ENCODE measurements at places on chromosomes 1 and 21.

- H3K4me1 ChIP-seq: no peaks in the 10 kb centered on the region
- H3K27me3 ChIP-seq: peaks cover 7% of the 10 kb centered on the region
- no peak overlapping the region for H3K27ac ChIP-seq
- no peak for DNase-seq
- no peaks in the 10 kb centered on the region for H3K36me3 ChIP-seq
- no peak overlapping the region for H3K4me3 ChIP-seq
Observed at GRCh38 chr1:55530749-55531478, 315.8 kb upstream of the USP24 start.

- no peak overlapping the region for H3K27ac ChIP-seq
- no peak overlapping the region for H3K4me3 ChIP-seq
- H3K27me3 ChIP-seq: peaks cover 42% of the 10 kb centered on the region
- no peaks in the 10 kb centered on the region for H3K36me3 ChIP-seq
Observed at GRCh38 chr1:16145030-16145661, 10.7 kb downstream of the EPHA2 start.

GRCh38 chr1:231571904-231572303 is 43.4 kb downstream of the TSNAX start:
- no peaks in the 10 kb centered on the region for H3K27me3 ChIP-seq
- no peak overlapping the region for H3K4me3 ChIP-seq
- DNase-seq: no peak
- no peak overlapping the region for H3K27ac ChIP-seq
- no peaks in the 10 kb centered on the region for H3K4me1 ChIP-seq
- peaks cover 12% of the 10 kb centered on the region for H3K36me3 ChIP-seq

DNA sequence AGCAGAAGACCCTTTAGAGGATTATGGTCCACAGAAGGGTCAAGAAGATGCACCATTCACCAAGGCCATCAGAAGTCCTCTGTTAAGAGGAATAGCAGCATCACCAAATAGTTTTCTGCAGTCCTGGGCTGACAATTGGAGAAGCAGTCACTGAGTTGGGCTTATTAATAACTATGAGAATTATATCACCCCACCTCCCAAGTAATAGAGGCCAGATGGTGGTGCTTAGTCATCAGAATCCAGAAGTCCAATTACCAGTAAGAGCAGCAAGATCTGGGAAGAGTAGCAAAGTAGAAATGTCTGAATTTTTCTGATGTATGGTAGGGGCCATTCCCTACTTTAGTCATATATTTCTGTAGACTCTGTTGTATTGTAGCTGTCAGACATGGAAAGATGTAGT is 6.1 kb upstream of the PSMA5 start:
- H3K27me3 ChIP-seq: peaks cover 14% of the 10 kb centered on the region
- peaks cover 17% of the 10 kb centered on the region for H3K36me3 ChIP-seq
- no peak for DNase-seq
- no peak overlapping the region for H3K4me3 ChIP-seq
- H3K4me1 ChIP-seq: peaks cover 3% of the 10 kb centered on the region

- no peak for DNase-seq
- H3K27me3 ChIP-seq: no peaks in the 10 kb centered on the region
- no peak overlapping the region for H3K4me3 ChIP-seq
- H3K4me1 ChIP-seq: peaks cover 32% of the 10 kb centered on the region
Observed at GRCh38 chr1:225926551-225927113, 2.6 kb upstream of the PYCR2 start.

DNA sequence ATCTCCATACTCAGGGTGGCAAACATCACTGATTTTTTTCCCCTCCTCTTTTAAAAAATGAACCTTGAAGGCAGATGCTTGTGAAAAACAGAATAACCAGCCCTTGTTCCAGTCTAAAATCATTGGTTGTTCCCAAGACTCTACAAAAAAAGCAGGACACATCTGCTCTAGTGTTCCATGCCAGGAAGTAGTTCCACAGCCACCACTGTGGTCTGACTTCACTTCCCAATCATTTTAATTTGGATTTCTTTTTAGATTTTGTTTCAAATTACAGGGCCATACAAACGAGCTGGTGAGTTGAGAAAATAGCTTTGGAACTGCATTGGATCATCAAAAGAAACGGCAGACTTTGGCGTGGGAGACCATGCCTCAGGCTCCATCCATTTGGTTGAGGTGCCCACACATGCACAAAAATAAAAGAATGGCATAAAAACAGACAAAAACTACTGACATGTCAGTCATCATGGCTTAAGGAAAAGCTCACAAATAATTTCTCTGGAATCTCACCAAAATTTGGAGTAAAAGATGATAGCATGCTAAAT is 210.0 kb downstream of the GABPA start:
- H3K27ac ChIP-seq: no peak overlapping the region
- H3K4me3 ChIP-seq: no peak overlapping the region
- no peaks in the 10 kb centered on the region for H3K27me3 ChIP-seq
- DNase-seq: no peak

DNA sequence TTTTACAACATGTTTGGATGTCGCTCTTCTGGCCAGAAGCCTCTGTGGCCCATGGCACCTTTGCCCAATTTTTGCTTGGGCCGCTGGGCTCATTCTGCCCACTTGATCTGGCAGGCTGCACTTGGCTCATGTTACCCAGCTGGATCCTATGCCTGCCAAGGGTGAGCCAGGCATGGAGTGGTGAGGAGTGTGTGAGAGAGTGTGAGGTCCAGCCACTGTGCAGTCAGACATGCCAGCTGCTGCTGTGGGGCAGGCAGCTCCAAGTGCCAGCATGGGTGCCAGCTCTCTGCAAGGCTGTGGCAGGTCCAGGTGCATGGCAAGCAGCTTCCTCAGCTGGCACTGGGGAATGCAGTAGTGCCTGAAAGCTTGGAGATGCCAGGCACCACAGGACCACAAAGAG is 71.0 kb downstream of the EBNA1BP2 start:
- peaks cover 19% of the 10 kb centered on the region for H3K27me3 ChIP-seq
- H3K27ac ChIP-seq: no peak overlapping the region
- no peak overlapping the region for H3K4me3 ChIP-seq
- H3K36me3 ChIP-seq: peaks cover 5% of the 10 kb centered on the region
- DNase-seq: no peak

DNA sequence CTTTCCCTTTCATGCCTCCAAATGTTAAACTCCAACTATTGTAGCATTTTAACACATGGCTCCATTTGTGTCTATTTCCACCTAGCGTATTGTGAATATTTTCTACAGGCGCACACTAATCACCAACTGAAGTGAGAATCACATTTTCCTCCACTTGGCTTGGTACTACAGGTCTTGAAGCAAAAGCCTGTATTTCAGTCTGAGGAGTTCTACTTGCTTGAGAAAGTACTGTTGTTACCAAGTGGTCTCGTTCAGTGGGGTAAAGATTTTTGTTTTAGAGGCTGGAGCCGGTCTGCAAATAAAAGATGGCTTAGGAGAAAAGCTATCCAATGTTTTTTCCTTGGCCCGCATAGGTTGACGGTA is 550 bp upstream of the PTBP2 start:
- H3K36me3 ChIP-seq: peaks cover 3% of the 10 kb centered on the region
- H3K27me3 ChIP-seq: no peaks in the 10 kb centered on the region
- peak overlapping the region; percentile 96 for H3K4me3 ChIP-seq
- peaks cover 11% of the 10 kb centered on the region for H3K4me1 ChIP-seq

DNA sequence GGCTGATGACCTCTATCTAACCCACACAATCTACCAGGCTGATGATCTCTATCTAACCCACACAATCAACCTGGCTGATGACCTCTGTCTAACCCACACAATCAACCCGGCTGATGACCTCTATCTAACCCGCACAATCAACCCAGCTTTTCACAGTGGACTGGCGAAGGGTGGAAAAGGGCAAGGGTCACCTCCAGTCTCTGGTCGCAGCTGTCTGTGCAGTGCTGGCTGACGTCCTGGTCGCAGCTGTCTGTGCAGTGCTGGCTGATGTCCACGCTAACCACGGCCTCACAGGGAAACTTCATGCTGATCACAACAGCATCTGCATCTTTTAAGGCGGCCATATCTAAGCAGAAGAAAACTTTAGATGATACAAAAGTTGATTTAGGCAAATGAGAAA is 12.2 kb upstream of the CCDC27 start:
- no peak overlapping the region for H3K27ac ChIP-seq
- DNase-seq: no peak
- H3K36me3 ChIP-seq: peaks cover 17% of the 10 kb centered on the region

DNA sequence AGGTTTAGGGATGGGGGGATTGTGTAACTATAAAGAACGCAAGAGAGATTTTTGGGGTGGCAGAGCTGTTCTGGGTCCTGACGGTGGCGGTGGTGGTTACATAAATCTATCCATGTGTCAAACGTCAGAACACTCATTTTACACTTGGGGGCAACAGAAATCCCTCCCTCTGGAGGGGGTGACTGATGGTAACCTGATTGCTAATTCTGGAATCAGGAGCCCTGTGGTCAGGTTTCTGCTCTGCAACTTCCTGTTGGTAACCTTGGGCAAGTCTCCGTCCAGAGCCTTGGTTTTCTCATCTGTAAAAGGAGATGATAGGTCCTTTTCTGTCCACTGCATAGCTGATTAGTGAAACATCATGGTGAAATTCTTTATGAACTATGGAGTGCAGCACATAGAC is 40.9 kb downstream of the ALPL start:
- no peak for DNase-seq
- no peak overlapping the region for H3K27ac ChIP-seq
- no peaks in the 10 kb centered on the region for H3K36me3 ChIP-seq
- peaks cover 6% of the 10 kb centered on the region for H3K4me1 ChIP-seq
- H3K4me3 ChIP-seq: no peak overlapping the region

DNA sequence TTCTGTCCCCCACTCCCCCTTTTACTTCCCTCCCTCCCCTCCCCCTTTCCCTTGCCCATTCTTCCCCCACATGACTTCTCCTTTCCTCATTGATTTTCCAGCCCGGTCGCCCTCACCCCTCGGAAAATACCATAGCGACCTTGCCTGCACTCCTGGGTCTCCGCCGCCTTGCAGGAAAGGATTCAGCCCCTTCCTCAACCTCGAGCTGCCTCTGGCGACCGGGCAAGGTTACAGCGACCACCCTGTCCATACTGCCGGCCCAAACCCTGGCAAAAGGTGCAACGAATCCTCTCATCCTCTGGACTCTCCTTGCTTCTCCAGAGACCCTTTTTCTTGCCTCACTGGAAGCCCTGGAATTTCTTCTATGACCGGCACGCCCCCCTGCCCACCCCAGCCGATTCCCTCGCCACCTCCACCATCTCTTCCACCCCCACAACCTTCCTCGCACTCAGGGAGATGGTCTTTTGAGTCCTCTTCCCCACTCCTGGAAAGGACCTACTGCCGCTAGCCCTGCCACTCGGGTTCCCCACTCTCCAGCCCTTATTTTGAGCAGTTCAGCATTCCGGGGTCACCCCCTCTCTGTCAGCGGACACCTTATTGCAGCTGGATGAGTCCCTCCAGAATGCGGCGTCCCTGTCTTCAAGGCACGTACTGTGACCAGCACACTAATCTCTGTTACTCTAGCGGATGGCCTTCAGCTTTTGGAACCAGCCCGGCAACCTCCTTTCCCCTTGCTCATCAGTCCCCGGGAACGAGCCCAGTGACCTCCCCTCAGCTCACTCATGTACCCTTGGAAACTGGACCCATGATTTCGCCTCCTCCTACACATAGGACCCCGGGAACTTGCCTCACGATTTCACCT is 846 bp downstream of the NSUN4 start:
- H3K4me1 ChIP-seq: peaks cover 43% of the 10 kb centered on the region
- peak overlapping the region; percentile 99 for H3K27ac ChIP-seq
- H3K27me3 ChIP-seq: no peaks in the 10 kb centered on the region
- no peak for DNase-seq

DNA sequence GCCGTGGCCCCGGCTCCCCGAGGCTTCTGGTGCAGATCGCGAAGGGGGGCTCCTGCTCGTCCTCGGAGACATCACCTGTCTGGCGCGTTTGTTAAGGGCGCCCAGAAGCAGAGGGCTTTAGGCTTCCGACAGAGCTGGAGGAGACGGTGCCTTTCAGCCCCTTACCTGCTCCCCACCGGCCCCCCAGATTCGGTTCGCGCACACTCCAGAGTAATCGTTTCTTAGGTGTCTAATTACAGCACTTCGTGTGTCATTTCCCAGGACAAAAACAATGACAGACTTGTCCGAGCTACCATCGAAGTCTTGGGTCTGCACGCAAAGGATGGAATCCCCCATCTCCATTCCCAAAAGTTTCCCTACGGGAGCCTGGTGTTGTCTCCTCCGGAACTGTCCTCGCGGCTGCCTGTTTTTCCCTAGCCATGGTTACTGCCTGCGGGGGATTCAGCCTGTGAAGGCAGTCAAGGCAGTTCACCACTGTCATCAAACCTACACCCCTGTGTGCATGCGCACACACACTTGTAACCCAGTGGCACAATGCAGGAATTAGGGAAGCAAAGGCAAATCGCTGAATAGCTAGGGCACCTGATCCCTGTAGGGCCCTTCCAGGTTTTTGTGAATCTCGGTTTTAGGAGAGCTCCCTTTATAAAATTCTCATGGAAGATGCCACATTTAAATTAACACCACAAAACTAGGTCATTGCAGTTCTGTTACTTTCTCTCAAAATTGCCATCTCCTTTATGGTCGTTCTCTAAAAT is 738 bp upstream of the CDC42BPA start:
- no peaks in the 10 kb centered on the region for H3K36me3 ChIP-seq
- peak overlapping the region; percentile 86 for H3K4me3 ChIP-seq
- H3K27me3 ChIP-seq: peaks cover 41% of the 10 kb centered on the region
- DNase-seq: no peak
- no peak overlapping the region for H3K27ac ChIP-seq

DNA sequence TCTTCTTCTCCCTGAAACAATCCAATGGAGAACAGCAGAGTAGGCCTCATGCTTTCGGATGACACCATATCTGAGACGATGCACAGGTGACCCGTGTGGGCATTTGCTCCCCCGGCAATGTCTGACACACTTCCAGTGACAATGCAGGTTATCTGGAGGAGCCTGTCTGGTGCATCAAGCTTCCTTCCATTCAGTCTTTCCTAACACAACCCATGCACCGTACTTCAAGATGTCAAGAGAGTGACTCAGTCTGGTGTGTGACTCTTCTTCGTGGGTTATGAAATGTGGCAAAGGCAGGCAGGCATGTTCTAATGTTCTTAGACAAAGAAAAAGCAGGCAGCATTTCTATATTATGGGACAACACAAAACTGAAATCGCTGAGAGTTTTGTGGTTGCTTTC is 159.1 kb downstream of the EDEM3 start:
- no peaks in the 10 kb centered on the region for H3K27me3 ChIP-seq
- H3K4me1 ChIP-seq: no peaks in the 10 kb centered on the region
- H3K4me3 ChIP-seq: no peak overlapping the region
- no peak for DNase-seq

DNA sequence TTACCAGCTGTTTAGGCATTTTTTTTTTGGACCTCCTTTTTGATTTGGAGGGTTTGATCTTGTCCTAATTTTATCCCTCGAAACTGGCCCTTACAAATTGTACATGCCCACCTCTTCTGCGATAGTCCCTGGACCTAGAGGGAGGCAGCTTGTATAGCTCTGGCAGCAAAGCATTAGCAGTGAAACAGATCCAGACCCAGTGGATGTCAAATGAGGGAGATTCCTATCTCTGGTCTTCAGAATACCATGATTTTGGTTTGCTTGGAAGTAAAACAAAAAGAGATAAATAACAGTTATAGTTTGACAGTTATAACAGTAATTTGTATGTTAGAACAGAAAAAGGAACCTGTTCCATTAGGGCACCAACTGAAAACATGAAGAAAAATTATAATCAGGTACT is 123.6 kb downstream of the MIS18A start:
- H3K4me1 ChIP-seq: no peaks in the 10 kb centered on the region
- no peaks in the 10 kb centered on the region for H3K36me3 ChIP-seq
- no peak overlapping the region for H3K4me3 ChIP-seq
- DNase-seq: no peak
- H3K27ac ChIP-seq: no peak overlapping the region

GRCh38 chr1:178151831-178152230 is 57.9 kb downstream of the RASAL2 start:
- peaks cover 3% of the 10 kb centered on the region for H3K27me3 ChIP-seq
- no peak overlapping the region for H3K27ac ChIP-seq
- no peak overlapping the region for H3K4me3 ChIP-seq

Measured in stimulated activated naive B cell treated with anti-CD40 and anti-IgM and Interleukin-4, amounts not matched to agents 10 μg/mL and 1 μg/mL and 100 μg/mL, for 72 hours (primary cell).